T-helper 17 cell (primary cell): ENCODE measurements at places on chromosomes 4 and X. TPM values are rescaled to one million over a fixed set of nuclear protein-coding genes. Genes with fewer than 3 reads are reported as not detected.

Gene RIPPLY1
- total RNA-seq = not detected

Gene SLC6A14
- total RNA-seq = not detected

Gene TMPRSS11F
- total RNA-seq = not detected

Gene MND1
- total RNA-seq = not detected

Gene FAM114A1
- total RNA-seq = 0.50 TPM

Gene SPATA18
- 0.18 TPM for total RNA-seq

Gene IL3RA
- total RNA-seq = 0.60 TPM

Gene PRPS1
- 68.9 TPM for total RNA-seq

DNA sequence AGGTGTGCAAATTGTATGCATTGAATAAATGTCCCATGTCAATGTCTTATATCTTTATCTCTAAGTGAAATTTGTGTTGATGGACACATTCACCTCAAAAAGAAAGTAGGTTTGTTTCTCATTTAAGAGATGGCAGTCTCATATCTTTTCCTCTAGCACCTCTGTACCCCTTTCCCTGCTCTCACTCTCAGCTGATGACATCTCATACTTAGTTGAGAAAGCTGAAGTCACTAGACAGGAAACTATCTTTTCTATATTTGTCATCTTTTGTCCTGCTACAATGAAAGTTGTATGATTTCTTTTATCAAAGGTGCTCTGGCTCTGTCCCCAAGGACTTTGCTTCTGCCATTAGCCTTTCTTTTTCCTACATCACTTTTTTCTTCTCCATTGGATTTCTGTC is 84.0 kb upstream of the GRPR start:
- DNase-seq = no peak

DNA sequence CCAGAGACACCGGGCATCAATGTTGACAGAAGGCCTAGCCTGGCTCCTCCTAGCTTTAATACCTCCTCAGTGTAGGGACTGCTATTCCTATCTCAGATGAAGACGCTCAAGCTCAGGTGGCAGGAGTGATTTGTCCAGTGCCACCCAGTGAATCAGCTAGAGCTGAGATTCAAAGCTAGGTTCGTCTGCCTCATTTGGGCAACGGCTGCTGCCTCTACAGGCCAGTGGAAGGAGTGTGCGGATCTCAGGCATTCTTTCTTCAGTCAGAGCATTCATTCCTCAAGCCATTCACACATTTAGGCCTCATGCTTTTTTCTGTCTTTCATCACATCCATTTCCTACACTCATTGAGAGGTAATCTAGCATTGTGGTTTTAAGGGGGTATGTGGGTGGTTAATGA is 7.3 kb downstream of the TSR2 start:
- no peak for DNase-seq

DNA sequence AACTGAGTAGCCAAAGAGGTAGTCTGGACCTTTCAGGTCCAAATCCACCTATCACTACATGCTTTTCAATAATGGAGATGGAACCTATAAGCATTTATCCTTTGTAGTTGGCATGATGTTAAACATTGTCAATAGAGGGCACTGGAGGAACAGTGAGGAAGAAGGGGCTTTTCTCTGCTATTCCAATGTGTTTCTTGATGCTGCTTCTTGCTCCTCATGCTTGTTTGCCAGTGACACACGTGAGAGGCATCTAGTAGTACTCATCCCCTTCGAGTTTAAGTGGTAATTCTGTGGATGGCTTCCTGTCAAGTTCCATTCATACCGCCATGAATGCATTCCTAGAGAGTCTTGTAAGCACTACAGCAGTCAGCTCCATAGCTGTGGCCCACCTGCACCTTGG is 84.0 kb downstream of the NAA11 start:
- DNase-seq = no peak

DNA sequence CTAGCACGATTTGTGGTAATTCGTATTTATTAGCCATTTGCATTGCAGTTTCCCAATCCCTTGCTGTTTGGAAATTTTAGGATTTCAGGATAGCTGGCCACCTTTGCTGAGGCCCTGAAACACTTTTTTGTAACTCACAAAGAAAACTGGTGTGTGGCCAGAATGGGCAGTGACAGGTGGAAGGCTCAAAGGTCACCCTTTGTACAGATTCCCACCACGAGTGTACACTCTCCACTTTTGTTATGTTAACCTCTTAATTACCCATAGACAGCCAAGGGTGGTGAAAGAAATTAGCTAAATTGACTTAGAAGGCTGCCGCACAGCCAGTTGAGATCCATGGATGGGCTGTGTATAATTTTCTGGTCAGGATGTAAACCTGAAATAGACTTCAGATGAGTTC is 109.7 kb upstream of the ARX start:
- DNase-seq = no peak

- DNase-seq = no peak
Measured at GRCh38 chrX:7083468-7084396, 63.8 kb upstream of the STS start.

DNA sequence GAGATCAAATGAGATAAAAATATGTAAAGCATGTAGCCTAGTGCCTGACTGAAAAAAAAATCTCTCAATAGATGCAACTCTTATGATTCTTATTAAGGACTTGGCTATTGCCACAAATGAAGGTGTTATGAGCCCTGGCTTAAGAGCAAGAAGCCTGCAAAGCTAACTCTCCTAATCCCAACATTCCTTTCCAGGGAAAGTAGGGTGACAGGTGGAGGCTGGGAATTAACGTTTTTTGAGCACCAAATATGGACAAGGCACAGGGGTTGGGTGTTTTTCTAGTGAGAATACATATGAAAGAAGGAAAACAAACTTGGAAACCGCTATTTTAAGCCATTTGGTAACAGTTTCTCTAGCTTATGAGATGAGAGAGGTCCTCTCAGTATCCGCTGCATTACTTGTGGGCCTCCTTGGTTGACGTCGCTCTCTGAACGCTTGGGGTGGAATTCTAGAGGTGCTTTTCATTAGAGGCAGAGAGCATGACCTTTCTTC is 2.4 kb downstream of the RHOH start:
- no peak for DNase-seq

GRCh38 chr4:119765951-119766350 is 137.3 kb upstream of the PDE5A start:
- no peak for DNase-seq

DNA sequence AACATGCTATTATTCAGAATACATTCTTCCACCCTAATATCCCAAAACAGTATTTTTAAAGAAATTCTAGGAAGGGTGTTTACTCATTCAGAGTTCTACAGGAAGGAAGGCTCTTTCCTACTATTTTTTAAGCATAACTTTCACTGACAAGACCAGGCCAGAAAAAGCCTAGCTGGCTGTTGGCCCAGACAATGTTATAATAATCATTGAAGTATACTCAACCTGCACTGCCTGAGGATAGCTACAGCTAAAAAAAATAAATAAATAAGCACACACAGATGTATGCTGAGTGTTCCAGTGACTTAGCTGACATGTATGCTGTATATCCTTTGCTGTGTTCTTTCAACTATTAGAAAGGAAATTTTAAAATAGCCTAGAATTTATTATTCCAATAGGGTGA is 145.8 kb upstream of the SPRY1 start:
- DNase-seq = no peak

- DNase-seq = no peak
Measured at GRCh38 chr4:172957216-172957615, 211.4 kb upstream of the GALNT7 start.

DNA sequence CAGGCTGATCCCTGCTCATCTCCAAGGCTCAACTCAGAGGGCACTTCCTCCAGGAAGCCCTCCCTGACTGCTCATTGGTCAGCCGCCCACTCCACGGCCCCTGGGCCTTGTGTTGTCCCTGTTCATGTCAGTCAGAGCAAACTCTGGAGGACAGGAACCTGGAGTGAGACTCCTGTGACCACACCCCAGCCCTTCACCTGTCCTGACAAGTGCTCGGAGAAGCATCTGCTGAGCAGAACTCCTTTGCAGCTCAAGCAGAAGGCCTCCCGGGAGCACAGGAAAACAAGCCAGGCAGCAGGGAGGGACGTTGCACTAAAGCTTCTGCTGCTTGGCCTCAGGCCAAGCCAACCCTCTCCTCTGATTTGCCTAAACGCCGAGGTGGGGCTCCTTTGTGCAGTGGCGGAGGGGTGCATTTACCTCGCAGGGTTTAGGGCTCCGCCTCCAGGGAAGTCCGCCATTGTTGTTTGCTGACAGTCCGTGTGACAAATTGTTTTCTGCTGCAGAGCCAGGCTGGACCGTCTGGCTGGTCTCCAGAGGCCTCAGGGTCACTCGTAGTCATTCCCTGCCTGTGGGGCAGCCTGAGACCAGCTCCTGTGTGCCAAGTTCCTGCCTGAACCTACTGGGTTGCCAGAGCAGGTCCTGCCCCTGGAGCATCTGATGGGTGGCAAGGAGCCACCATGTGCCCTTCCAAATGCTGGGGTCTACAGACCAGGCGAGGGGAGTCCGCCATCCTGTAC is 61.8 kb downstream of the C4orf50 start:
- DNase-seq = no peak
